ENCODE measurements at places on chromosomes 1 and 21.

- no peak for DNase-seq
These were observed 32.8 kb downstream of the PRRX1 start for GRCh38 chr1:170696591-170697290.

GRCh38 chr1:29196863-29197589 is 15.3 kb upstream of the SRSF4 start:
- no peak for DNase-seq

GRCh38 chr1:145999321-146000024 is 3.1 kb upstream of the TXNIP start:
- DNase-seq: no peak

GRCh38 chr1:83764209-83764608 is 234.7 kb downstream of the TTLL7 start:
- no peak for DNase-seq

DNA sequence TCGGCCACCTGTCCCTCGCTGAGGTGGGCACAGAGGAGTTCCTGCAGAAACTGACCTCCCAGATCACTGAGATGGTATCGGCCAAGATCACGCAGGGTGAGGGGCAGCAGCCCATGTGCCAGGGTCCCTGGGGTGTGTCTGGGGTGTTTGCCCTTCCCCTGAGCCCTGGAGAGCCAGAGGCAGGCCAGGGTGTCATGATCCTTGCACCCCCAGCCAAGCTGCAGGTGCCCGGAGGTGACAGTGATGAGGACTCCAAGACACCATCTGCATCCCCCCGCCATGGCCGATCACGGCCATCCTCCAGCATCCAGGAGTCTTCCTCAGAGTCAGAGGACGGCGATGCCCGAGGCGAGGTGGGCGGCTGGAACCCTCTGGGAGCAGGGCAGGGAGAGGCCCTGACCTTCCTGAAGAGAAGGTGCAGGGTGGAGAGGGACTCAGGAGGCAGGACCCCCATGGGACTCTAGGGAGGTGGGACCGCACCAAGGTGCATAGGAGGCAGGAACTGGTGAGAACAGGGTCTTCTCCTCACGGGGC is 69.5 kb downstream of the TRIM11 start:
- DNase-seq: no peak

DNA sequence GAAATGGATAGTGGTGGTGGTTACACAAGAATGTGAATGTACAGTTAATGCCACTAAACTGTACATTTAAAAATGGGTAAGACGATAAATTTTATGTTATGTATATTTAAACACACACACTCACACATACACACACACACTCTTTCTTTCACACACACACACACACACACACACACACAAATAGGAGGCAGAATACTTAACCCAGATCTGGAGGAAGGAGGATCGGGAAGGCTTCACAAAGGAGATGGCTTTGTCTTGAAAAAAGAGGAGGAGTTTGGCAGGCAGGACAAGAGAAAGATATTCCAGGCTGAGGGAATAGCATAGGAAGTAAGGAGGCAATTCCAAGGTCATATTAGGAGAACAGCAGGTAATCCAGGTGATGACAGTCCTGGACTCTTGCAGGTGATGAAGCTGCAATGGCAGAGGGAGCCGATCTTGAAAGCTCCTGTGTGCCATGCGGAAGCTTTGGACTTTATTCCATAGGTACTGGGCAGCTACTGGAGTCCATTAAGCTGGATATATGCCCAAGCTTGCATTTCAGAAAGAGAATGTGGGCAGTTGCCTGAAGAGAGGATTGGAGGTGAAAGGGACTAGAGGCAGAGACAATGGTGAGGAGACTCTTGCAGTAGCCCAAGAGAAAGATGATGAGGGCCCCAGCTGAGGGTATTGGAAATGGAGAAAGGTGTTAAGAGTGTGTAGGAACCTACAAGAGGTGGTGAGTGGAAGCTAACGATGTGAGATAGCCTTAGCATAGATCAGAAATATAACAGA is 15.4 kb upstream of the LYST start:
- no peak for DNase-seq

DNA sequence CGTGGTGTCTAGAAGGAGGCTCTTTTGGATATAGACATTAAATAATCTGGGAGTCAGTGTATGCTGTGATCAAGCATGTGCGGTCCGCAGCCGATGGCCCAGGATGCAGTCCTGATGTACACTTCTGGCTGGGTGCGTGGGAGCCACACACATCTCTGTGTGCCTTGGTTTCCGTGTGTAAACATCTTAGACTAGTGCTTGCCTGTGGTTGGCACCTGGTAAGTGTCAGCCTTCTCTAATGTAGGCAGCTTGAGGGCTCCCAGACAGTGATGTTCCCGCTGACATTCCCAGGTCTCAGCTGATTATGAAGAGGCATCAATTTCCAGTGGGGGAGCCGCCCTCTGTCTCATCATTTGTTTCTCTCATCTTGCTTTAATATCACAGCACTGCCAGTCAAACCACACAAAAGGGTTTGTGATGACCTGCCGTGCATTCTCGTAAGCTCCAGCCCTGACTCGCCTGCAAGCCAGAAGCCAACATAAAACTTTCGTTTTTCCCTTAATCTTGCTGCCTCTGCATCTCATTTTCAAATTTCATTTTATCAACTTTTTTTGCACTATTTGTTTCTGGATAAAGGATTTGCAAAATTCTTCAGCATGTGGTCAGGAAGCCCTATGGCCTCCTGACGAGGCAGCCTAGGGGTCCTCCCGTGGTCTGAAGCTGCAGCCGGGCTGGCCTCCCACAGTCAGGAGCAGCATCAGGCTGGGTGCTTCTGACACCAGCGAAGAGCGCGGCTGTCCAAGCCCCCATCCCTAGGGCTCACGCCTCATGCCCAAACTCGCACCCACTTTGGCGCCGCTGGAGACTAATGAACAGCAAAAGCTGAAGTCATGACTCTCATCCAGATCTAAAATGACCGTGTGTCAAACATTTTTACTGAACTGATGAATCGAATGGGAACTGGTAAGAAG is 28.1 kb downstream of the PDE9A start:
- peak; percentile 6 for DNase-seq

GRCh38 chr1:182348961-182349747 is 42.4 kb downstream of the GLUL start:
- DNase-seq: no peak

Measured in stimulated activated CD4-positive, alpha-beta T cell treated with anti-CD3 and anti-CD28 coated beads, Interleukin-4, amount 100 ng/mL, for 24 hours (primary cell).